Activated naive CD8-positive, alpha-beta T cell treated with anti-CD3 and anti-CD28 coated beads, Interleukin-2, amount 50 U/mL, for 16 hours (primary cell): ENCODE measurements at places on chromosomes 7 and 10.

GRCh38 chr10:43094085-43094484 is 17.2 kb downstream of the RET start:
- DNase-seq = no peak

GRCh38 chr7:16708511-16708910 is 45.0 kb upstream of the TSPAN13 start:
- no peak for DNase-seq

DNA sequence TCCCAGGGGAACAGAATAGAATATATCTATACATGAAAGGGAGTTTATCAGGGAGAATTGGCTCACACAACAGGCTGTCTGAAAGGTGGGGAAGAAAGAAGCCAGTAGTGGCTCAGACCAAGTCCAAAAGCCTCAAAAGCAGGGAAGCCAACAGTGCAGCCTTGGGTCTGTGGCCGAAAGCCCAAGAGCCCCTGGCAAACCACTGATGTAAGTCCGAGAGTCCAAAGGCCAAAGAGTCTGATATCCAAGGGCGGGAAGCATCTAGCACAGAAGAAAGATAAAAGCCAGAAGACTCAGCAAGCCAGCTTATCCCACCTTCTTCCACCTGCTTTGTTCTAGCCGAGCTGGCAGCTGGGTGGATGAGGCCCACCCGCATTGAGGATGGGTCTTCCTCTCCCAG is 172.5 kb downstream of the CCDC71L start:
- DNase-seq = no peak

GRCh38 chr10:10722422-10722821 is 295.2 kb upstream of the CELF2 start:
- no peak for DNase-seq

DNA sequence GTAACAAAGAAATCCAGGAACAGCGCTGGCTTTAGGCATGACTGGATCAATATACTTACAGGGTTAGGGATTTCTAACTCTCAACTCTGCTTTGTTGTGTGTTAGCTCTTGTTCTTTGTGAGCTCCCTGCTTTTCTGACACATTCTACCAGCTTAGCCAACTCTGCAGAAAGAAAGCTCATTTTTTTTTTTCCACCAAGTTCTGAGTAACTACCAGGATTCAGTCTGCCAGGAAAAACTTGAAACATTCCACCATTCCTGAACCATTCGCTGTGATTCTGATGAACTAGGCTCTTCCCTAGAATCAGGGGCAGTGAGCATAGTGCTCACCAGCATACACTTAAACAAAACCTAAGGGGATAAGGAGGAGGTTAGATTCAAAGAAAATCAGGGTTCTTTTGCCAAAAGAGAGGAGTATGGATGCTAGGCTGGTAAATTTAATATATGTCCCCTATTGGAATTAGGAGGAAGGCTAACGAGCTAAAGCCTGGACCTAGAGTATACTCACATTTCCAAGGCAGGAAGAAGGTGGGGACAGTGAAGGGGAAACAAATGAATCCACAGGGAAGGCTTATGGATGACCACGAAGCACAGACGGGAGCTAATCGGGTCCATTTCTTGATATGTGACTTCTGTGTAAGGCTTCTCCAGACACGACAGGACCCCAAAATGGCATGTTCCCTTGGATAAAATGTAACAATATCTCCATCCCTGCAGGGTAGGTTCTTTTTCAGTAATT is 183.4 kb downstream of the PRKG1 start:
- no peak for DNase-seq

GRCh38 chr7:35430547-35431153 is 176.8 kb upstream of the TBX20 start:
- DNase-seq = no peak

GRCh38 chr10:13349463-13350274 is 1.6 kb upstream of the SEPHS1 start:
- DNase-seq = no peak

GRCh38 chr10:49299816-49300139 is 808 bp downstream of the C10orf71 start:
- DNase-seq = no peak

DNA sequence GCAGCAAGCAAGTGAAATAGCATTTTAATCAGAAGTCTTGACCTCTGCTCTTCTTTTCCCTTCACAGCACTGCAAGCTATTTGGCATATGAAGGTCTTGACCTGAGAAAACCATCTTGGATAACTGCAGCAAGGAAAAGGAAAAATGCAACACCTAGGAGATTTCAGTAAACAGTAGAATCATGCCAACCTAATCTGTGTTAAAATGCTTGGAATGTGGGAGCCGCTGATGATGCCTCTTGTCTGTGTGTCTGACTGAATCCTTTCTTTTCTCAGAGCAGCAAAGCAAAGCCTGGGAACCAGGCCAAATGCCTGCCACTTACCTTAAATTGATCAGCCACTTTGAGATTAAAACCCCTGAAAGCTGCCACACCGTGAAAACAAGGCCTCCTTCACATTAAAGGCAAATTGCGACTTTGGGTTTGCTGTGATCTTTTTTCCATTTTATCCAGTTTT is 80.4 kb upstream of the CDK6 start:
- DNase-seq = no peak

DNA sequence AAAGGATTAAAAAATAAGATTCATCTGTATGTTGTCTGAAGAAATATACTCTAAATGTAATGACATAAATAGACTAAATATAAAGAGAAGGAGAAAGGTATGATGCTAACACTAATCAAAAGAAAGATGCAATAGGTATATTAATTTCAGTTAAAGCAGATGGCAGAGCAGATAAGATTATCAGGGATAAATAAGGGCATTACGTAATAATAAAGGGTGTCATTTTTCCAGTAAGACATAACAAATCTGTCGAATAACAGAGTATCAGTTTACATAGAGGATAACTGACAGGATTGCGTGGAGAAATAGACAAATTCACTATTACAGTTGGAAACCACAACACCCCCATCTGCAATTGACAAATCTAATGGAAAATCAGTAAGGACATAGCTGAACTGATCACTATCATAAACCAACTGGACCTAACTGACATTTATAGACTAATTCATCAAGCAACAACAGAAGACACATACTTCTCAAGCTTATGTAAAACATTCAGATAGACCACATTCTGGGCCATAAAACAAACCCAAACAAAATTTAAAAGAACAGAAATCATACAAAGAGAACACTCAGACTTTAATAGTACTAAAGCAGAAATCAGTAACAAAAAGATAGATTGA is 384.1 kb upstream of the COBL start:
- DNase-seq = no peak

- no peak for DNase-seq
Measured at GRCh38 chr7:34675749-34676374, 17.8 kb downstream of the NPSR1 start.

DNA sequence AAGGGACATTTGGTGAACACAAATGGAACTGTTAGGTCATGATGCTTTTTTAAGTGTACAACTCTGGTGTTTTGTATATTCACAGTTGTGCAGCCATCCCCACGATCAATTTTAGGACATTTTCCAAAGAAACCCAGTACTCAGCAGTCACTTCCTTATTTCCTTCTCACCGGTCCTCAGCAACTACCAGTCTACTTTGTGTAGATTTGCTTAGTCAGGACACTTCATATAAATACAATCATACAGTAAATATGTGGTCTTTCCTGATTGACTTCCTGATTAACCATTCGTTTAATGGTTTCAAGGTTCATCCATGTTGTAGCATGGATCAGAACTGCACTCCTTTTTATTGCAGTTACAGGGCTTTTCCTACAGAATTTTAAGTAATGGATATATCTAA is 14.4 kb downstream of the SGPL1 start:
- DNase-seq = no peak

DNA sequence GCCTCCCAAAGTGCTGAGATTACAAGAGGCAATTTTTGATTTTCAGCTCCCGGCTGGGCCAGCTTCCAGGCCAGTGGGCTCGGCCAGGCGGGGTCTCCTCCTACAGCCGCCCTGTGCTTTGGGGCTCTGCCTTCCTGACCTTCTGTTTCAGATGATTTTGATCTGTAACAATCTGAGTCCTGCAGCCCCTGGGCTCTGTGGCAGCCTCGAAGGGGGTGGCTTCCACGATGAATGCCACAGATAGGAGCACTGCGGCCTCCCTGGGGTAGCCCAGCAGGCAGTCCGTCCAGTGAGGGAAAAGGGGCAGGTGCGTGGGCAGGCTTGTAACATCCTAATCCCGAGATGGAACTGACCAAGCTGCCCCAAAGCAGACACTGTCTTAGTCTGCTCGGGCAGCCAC is 177.5 kb downstream of the DNAJB6 start:
- no peak for DNase-seq

DNA sequence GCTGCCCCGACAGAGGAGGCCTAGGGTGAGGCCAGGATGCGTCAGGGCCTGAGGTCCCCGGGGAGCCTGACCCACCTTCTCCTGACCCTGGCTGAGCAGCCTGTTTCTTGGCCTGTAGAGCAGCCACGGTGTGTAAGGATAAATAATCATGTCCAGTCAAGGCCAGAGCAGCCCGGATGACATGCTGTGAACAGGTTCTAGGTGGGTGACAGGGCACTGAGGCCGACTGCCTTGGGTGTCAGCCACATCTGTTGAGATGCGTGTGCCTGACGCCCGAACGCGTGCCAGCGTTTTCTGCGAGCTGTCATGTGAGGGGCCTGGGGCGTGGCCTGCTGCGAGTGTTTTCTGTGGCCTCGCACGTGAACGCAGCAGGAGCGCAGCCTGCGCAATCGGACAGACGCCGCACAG is 118.3 kb downstream of the FAM53B start:
- no peak for DNase-seq

DNA sequence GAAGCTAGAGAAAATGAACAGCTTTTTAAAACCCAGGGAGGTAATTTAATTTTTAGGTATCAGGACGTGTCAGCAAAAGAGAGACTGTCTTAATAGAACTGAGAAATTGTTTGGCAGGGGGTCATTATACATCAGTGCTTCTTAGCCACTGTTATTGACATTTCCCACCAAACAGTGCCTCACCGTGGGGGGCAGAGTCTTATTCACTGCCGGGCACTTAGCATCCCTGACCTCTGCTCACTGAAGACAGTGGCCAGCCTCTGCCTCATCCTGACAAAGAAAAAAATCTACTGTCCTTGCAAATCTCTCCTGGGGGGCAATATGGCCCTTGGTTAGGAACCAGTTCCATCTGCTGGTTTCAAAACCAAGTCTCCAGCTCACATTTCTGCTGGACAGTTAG is 14.2 kb upstream of the MKI67 start:
- no peak for DNase-seq

DNA sequence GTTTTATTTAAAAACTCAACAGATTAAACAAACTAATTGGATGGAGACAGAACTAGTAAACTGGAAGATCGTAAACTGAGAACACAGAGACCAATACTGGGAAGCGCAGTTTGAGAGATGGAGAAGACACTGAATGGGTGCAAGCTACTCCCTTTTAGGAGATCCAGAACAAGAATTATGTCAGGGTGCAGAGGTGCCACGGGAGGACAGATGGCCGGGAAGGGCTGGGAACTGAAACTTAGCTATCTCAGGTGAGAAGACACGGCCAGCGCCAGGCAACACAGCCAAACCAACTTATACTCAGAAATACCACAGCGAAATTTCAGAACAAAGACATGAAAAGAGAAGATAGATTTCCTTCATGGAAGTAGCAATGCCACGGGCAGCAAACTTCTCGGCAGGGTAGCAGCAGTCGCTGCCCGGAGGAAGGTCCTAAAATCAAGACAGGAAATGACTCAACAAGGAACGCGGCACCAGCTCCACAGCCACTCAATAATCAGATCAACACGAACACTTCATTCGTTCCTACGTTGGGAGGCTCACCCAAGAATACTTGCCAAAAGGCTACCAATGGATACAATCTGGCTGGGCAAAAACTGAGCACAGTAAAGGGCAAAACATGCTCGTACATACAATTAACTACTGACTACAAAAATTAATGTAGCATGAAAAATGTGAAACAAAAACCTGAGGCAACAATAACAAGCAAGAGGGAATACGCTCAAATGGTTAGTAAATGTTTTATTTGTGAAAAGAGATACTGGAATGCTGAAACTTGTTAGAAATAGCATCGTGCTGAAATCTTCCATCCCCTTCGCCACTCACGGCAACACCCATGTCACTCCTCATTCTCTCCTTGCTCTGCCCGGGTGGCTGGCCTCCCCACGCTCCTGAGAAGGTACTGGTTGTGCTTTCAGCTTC is 2.2 kb upstream of the LRRC27 start:
- no peak for DNase-seq

DNA sequence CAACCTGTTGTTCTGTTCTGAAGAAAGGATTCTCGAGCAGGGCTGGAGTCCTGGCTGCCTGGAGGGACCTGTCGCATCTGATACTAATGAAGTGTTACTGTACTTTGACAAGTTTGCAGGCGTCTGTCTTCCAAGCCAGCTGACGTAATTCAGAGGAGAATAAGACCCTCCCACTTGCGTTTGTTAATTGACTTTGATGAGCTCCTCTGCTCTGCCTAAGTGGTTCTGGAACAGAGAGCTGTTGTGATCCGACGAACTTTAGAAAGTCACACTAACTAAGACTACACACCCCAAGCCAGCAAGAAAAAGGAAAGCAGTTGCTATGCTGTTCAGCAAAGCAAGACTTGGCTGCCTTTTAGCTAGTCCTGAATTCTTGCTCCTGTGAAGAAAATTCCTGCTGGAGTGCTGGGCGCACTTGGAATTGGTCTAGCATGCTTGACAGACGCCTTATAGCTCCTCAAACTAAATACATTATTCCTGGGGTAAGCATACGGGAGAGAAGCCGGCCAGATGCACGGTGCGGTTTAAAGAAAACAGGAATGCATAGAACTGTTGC is 200.3 kb downstream of the CACNB2 start:
- no peak for DNase-seq

DNA sequence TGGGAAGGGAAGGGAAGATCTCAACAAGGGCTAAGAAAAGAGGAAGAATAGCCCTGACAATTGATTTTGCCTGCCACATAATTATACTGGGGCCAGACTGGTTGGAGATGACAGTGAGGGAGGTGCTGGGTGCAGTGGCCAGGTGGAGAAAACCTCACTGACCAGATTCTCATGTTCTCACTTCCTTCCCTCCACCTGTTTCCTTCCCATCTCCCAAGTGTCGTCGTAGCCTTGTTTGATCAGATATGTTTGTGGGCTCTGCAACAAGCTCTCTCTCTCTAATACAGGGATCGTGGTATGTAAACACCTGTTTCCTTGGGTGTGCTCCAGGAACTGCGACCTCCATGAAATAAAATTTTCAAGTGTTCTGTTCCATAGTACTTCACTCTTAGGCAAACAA is 60.2 kb downstream of the VCL start:
- DNase-seq = no peak
